ENCODE measurements at places on chromosomes 1 and 21.

- DNase-seq: peak; percentile 18
These were observed 70.2 kb downstream of the SH3GLB1 start for GRCh38 chr1:86774305-86775295.

GRCh38 chr21:26437326-26438009 lies 135.6 kb downstream of the CYYR1 start:
- no peak for DNase-seq

DNA sequence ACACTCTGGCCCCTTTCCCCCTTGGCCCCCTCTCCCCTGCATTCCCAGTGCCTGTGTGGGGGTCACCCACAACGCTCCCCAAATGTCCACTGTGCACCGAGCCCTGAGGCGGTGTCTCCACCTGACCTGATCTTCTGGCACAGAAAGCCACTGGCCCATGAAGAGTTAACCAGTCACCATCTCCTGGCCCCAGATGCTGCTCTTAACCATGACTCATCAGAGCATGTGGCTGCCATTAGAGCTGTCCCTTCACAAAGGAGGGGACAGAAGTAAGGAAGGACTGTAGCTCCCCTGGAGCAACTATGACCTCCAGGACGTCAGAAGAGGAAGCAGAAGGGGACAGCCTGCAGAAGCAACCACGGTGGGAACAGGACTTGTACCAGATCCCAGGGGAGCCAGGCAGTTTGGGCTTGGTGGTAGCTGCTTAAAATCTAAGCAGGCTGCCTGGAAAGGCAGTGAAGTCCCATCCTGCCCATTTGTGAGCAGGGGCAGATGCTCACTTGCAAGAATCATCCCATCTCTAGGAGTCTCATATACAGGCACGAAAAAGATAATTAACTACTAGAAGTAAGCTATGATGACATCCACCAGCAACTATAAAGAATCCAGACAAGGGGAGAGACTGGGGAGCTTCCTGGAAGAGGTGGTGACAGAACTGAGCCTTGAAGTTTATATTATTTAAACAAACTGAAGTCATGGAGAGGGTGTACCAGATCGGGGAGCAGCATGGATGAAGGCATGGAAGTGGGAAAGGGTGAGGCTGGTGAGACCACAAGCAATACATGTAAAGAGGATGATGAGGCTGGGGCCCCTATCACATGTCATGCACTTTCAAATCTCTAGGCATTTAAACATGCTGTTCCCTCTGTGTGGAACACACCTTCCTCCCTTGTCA lies 1.1 kb upstream of the TTC39A start:
- DNase-seq: no peak

- no peak for DNase-seq
These were observed 239.5 kb downstream of the FAF1 start for GRCh38 chr1:50720457-50721053.

GRCh38 chr1:8293641-8294169 lies 24.2 kb upstream of the SLC45A1 start:
- no peak for DNase-seq

DNA sequence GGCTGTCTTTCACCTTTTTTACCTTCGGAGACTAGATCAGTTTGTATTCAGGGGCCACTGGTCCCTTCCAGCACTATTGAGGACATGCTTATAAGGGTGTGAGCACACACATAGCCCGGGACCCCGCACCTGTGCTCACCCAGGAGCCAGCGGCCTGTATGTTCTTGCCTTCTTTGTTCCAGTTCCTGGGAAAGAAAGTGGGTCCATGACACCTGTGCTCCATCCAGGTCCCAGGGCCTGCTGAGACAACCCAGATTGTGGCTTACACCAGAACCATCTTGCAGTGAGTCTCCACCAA lies 207.8 kb downstream of the TOMM20 start:
- no peak for DNase-seq

GRCh38 chr1:71780681-71781080 lies 501.7 kb downstream of the NEGR1 start:
- DNase-seq: no peak

GRCh38 chr1:54268762-54269297 lies 68.9 kb downstream of the MRPL37 start:
- no peak for DNase-seq

- no peak for DNase-seq
These were observed 61.7 kb upstream of the EDN2 start for GRCh38 chr1:41545996-41546832.

DNA sequence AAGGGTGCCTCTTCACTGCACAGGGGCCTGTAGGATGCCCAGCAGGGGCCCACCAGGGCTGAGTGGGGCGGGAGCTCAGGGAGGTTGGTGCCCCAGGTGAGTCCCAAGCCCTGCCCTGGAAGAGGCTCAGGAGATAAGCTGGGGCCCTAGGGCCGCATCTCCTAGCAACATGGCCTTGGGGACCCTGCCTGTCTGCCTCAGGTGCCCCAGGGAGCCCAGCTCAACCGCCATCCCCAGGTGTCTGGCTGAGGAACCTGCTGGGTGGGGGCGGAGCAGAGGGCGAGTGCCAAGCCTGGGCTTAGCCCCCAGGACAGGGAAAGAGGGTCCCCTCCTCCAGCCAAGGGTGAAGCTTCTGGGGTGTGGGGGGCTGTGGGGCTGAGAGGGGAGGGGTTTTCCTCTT lies 54.8 kb downstream of the FOXO6 start:
- no peak for DNase-seq

- DNase-seq: no peak
These were observed 197.0 kb downstream of the GABPA start for GRCh38 chr21:25931765-25932164.

DNA sequence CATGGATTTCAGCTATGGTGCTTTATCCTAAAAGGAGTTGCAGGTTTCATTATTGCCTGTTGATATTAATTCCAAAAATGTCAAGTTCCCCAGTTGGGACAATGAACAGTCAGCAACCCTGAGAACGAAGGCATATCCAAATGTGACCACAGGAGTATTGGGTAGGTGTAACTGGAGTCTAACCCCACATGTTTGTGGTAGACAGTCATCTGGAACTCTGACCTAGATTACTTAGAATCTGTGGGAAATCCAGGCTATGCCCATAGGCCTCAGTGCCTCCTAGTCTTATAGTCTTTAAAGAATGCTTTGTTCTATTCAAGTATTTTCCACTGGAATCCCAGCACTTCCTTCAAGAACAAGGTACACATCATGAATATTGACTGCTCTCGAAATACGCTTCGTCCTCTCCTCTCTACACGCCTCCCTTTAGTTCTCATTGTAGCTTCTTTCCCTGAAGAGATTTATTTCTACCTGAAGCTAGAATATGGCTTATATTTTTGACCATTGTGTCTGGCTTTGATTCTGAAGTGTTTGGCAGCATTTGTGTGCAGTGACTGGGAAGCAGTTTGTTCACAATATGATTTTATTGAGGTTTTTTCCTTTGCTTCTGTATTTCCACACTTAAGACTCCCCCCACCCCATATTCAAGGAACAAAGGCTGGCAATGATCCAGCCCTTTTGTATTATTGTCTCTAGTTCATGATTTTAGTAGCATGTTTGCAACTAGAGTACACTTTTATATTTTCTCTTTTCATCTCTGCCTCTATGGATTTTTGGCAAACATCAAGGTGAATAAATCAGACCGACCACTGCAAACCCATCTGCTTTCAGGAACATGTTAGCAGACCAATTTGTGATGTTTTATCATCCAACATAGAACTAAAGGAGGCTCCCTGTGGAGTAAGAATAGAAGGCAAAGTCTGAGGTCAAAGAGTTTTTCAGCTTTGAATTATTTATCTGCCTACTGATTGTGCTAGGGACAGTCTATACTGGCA lies 178.6 kb downstream of the GPR52 start:
- DNase-seq: no peak

DNA sequence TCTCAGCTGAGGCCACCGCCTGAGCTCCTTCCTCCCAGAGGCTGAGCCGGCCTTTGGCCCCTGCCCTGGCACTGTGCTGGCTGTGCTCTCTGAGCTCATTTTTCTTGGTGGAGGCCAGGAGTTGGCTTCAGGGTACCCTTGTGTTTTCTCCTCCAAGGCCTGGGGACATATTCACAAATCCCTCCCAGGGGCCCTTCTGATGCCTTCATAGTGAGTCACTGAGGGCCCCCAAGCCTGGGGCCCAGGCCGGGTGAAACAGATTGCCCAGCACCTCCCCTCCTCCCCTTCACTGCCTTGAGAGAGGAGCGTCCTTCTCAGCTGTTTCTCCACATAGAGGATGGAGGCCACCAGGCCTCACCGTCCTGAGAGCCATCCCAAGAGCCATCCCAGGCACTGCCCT lies 105.8 kb downstream of the SIK1 start:
- no peak for DNase-seq

DNA sequence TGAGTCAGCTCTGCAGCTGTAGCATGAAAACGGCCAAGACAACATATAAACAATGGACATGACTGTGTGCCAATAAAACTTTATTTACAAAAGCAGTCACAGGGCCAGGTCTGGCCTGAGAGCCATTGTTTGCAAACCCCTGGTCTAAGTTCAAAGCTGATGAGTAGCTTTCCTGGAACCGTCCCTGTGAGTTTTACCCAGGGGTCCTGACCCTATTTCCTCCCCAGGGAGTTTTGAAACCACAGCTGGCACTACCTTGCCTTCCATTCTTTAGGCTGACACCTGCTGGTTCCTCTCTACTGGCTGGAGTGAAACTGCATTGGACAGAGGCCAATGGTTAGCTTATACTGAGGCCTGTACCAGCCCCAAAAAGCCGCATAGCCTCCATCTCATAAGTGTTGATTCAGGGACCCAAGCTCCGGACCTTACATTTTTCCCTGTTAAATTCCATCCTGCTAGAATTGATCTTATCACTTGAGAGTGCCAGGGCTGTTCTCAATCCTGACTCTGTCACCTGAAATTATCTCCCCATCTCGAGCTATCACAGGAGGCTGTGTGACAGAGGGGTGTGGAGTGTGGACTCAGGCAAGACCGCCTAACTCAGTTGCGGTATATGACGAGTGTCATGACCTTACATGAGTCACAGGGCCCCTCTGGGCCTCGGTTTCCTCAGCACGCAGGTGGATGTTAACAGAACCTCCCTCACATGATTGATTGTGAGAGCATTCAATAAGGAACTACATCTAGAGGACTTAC lies 343.6 kb downstream of the NPHP4 start:
- no peak for DNase-seq

GRCh38 chr21:44548922-44549321 lies 2.4 kb downstream of the KRTAP10-2 start:
- no peak for DNase-seq

All from B cell (primary cell).